Cardiac ventricle fibroblast (primary cell): ENCODE measurements at places on chromosomes 11 and 22. TPM values are rescaled to one million over a fixed set of nuclear protein-coding genes. Genes with fewer than 3 reads are reported as not detected.

GUCD1 gene
- total RNA-seq: 73.8 and 79.9 TPM in 2 replicates

ASCL2 gene
- not detected in 2 replicates for total RNA-seq

NUCB2 gene
- total RNA-seq: 73.3 and 82.8 TPM in 2 replicates

SLC22A6 gene
- not detected in 2 replicates for total RNA-seq

CALCA gene
- not detected in 2 replicates for total RNA-seq

RASSF10 gene
- total RNA-seq: not detected in 2 replicates

CBLIF gene
- total RNA-seq: not detected in 2 replicates

ARHGAP8 gene
- total RNA-seq: not detected in 2 replicates

EFEMP2 gene
- 164 and 229 TPM in 2 replicates for total RNA-seq

C11orf91 gene
- not detected in 2 replicates for total RNA-seq

STX3 gene
- total RNA-seq: 8.7 and 10.9 TPM in 2 replicates

SCUBE1 gene
- not detected in 2 replicates for total RNA-seq
